ENCODE measurements at places on chromosomes 16 and 17.

DNA sequence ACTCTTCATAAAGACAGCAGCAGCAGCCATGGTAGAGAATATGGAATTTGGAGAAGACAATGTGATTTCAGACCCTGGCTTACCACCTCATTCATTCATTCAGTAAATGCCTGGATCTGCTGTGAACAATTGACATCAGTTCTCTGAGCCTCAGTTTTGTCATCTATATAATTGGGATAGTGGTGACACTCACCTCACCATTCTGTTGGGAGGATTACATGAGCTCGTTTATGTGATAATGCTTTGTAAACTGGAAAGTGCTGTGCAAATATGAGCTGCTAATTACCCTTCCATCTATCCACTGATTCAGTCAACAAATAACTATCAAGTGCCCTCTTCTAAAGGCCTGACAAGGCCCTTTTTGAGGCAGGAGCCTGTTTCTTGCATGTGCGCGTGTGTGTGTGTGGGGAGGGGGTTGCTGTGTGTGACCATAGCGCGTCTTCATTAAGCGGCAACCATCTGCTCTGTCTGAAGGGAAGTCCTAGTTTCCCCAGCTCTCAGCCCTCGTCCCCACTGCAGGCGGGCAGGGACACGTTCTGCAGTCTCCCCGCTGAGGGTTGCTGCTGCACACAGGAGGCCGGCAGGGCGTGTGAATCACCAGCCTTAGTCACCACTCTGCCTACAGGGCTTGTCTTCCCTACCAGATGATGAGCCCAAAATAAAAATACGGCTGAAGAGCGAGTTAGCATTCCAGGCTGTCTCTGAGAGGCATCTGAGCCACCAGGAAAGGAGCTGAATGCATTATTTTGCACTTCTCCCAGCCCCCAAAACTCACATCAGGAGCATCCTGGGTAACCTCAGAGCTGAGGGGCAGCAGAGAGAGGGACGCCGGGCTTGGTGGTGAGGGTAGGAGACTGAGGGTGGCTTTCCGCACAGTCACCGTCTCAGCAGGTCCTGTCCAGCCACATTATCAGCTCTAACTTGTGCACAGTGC is 19.9 kb downstream of the ARL4D start:
- no peak for DNase-seq

DNA sequence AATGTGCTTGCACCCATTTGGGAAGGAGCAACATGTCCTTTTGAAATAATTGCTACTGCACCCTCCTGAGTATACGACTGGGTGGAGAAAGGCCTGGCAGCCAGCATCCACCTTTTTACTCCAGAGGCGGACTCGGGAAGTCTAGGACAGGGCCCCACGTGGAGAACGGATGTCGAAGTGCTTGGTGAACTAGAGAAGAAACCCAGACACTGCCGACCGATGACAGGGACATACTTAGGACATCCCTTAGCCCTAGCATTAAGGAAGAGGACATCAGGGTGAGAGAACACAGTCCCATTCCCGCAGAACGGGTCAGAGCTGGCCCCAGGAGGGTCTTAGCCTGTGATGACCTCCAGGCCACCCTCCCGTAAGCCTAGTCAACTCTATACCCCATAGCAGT is 3.8 kb downstream of the YBX2 start:
- no peak for DNase-seq

DNA sequence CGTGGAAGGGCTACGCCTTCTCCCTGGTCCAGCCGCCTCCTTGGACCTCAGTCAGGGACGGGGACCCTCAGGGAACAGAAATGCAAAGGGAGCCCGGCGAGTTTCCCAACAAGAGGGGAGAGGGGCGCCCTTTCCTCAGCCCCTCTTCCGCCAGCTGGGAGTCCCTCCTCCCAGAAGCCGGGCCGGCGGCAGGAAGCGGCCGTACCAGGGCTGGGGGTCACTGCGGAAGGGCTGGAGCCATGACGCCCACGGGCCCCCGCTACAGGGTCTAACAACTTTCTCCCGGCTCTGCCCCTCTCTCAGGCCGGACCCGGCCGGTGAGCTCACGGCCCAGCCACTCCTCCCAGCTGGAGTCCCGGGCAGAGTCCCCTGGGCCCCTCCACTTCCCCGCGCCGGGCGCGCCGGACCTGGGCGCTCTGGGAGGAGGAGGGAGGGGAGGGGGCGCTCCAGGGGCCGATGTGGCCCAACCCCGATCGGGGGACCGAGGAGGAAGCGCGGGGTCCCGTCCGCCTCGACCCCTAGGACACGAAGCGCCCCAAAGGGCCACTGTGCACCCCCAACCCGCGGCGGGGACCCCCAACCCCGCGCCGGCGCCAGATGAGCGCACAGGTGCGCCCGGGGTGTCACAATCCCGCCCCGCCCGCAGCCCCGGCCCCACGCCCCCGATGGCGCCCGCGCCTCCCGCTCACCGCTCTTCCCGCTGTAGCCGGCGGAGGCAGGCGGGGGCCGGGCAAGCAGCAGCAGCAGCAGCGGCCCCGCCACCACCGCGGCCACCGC is 578 bp downstream of the PGAP6 start:
- DNase-seq, result peak; percentile 50

DNA sequence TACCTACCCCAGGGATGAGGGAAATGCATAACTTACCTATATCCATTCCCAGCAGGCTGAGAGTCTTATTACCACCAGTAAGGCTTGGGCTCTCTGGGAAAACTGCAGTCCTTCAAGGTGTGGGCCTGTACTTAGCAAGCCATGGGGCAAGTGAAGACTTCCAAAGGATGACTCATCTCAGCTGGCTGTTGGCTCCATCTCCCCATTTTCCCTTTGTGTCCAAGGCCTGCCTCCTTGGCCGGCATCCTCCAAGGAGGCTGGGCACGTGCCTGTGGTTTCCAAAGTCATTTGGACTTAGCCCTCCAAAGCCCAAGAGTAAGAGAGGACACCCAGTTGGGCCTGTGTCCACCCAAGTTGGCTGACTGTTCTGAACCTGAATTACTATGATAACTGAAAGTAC is 89.8 kb downstream of the TMEM100 start:
- no peak for DNase-seq

GRCh38 chr17:45005700-45006099 is 37.6 kb upstream of the C1QL1 start:
- no peak for DNase-seq

DNA sequence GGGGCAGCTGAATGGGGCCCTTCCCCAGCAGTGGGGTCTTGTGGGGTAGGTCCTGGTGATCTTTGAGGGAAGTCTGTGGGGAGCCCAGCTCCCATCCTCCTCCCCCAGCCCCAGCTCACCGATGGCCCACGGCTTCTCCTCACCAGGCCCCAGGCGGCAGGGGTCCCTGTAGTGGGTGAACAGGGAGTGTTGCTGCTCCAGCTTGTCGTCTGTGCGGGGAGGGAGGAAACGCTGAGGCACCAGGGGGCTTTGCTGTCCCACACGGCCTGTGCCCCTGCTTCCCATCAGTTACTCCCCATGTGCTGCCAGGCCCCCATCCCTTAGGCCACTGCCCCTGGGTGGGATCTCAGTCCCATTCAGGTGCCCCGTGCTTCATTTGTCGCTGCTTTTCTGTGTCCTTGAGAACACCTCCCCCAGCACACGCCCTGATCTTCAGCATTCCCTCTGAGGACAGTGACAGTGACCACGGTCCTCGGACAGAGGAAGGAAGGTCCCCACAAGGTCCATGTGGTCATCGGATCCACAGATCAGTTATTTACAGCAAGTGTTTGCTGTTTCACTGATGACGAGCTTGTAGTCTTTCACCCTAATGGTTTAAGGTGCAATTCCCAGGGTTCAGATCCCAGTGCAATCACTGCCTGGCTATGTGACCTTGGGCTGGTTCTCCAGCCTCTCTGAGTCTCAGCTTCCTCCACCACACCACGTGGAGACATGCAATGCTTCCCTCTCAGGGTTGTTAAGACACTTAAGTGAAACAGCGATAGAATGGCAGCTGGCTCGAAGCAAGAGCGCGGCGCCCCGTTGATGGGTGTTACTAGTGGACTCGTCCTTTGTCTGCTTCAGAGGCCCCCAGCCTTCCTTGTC is 53.1 kb downstream of the PRMT7 start:
- no peak for DNase-seq

DNA sequence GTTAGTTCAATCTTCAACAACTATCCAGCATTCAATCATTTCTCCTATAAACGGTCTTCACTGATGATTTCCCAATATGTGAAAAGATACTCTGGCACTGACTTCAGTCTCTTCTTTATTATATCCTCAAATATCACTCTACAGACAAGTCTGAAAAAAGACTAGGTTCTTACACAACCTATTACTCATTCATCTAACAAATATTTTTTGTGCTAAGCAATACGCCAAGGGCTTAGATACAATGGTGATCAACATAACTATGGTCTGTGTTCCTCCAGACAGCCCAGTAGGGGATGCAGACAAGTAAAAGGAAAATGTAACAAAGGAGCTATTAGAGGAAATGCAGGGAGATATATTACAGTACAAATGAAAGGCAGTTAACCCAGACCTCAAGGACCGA is 63.9 kb downstream of the MYO1D start:
- DNase-seq, result no peak

DNA sequence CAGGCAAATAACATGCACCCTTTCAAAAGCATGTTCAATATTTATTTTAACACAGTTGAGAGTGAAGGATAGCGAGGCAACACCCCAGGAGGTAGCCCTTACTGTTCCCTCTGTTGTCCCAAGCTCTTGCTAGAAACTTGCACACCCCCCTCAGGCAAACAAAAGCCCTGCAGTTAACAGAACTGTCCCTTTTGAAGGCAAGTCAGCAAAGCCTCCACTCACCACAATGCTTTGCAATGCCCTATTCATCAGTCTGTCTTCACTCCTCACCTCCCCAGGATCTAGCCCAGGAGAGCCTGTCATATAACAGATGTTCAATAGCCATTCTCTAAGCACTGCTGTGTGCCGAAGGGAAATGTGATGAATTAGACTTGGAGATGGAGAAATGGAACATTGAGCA is 3.5 kb upstream of the CNEP1R1 start:
- no peak for DNase-seq

GRCh38 chr16:1771864-1772361 is 570 bp upstream of the NME3 start:
- no peak for DNase-seq

GRCh38 chr17:35766903-35767510 is 6.3 kb downstream of the C17orf50 start:
- no peak for DNase-seq

DNA sequence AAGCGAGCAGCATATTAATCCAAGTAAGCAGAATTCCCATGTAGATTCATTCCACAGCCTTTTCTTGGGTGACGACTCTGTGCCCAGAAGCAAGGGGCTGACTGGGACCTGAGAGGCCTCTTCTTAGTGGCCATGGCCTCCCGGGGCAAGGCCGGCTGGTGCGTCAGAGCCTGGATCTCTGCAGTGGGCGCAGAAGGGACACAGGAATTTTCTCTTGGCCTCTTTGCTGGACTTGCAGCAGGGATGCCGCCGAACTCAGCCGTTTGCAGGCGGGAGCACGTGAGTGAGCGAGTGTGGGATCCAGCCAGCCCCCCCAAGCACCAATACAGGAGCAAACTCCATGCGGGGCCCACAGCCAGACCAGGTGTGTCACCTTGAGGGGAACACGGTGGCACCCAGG is 151.8 kb downstream of the RPTOR start:
- DNase-seq, result no peak

DNA sequence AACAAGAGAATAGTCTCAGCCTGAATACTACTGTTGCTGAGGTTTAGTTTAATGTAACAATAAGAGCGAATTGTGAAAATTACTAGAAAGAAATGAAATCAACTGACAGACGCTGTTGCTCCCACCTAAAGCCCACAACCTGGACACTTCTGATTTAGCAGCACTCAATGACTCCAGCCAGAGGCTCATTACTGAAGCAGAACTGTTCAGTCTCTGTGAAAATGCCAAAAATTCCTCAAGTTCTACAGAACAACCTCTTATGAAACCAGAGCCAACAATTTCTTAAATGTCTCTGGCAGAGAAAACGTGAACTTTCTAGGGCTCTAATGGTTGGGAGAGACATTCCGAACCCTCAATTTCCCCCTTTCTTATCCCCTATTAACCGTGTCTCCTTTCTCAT is 9.9 kb downstream of the PSME3IP1 start:
- no peak for DNase-seq

- DNase-seq, result no peak
Measured at GRCh38 chr16:2158262-2158638, 2.7 kb downstream of the TRAF7 start.

- no peak for DNase-seq
Measured at GRCh38 chr17:43515656-43516055, 30.5 kb downstream of the ETV4 start.

DNA sequence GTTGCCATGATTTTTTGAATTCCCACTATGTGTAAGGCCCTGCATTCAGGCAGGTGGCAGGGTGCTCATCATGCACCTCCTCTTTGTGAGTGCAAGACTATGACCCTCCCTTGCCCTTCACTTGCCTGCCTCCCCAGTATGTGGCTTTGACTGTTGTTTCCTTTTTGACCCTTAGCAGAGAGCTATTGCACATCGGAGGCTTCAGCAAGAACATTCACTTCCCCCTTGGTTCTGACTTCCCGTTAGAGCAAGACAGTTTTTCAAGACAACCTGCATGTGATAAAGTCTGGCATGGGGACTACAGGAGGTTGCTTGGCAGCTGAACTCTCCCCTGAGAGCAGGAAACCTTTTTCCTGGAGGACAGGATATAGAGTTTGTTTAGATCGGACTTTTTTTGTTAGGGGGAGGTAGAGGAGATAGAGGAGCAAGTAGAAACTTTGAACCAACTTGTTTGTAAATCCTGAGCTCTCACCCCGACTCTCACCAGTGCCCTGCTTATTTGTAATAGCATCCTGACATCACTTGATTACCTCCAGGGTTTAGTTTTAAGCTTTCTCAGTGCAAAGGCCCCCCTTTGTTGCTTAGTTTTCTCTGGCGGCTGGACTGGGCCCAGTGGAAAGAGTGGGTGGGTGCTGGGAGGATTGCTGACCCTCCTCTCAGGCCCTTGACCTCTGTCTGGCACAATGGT is 34.3 kb downstream of the LIMD2 start:
- no peak for DNase-seq

DNA sequence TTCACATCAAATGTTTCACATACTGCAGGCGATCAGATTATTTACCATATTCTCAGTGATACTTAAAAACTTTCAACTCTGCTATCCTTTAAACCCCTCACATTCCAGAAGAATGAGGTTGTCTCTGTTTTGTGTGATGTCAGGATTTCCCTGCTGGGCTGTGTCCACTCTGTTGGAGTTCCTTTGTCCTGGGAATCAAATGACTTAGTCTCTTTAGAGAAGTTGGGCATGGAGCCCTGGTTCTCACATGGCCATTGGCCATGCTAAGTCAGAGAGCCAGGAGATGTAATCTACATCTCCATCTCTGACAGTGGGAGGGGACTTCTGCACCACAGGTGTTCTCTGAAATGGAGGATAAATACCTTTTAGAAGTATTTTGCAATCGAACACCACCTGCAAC is 205.1 kb upstream of the MAF start:
- DNase-seq, result no peak

- DNase-seq, result peak; percentile 74
Measured at GRCh38 chr17:77281122-77281903, 140.5 kb downstream of the SEC14L1 start.

DNA sequence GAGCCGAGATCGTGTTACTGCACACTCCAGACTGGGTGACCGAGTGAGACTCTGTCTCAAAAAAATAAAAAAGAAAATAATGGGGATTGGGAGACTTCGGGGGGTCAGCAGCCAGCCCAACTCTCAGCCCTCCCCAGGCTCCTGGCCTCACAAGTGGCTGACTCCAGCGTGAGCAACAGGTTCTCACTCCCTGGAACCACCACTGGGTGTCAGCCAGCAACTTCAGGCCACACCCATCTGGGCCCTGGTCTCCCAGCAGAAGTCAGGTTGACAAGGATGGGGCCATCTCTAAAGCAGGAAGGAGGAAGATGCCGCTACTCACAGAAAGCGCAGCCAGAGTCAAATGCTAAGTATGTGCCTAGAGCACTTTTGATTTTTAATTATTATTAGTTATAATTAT is 139.4 kb downstream of the C16orf78 start:
- no peak for DNase-seq

- no peak for DNase-seq
Measured at GRCh38 chr16:20317117-20317516, 10.2 kb downstream of the GP2 start.
